Caki2 (cell line): ENCODE measurements at places on chromosomes 7 and 10. TPM values are rescaled to one million over a fixed set of nuclear protein-coding genes. Genes with fewer than 3 reads are reported as not detected.

COMTD1 gene
- 72.8 and 74.2 TPM in 2 replicates for total RNA-seq

XRCC2 gene
- total RNA-seq: 0.98 and 2.6 TPM in 2 replicates

IGFBP3 gene
- total RNA-seq: 354 and 370 TPM in 2 replicates

PSD gene
- 0.78 and 0.87 TPM in 2 replicates for total RNA-seq

GRM3 gene
- total RNA-seq: not detected in 2 replicates

SEMA3E gene
- 0.34 and 2.1 TPM in 2 replicates for total RNA-seq

GNGT1 gene
- not detected in 2 replicates for total RNA-seq

SPDYE6 gene
- total RNA-seq: not detected in 2 replicates

ASZ1 gene
- not detected in 2 replicates for total RNA-seq

PPP1R9A gene
- 8.2 and 10.8 TPM in 2 replicates for total RNA-seq

ZPBP gene
- not detected in 2 replicates for total RNA-seq

STRA8 gene
- not detected in 2 replicates for total RNA-seq

DNA sequence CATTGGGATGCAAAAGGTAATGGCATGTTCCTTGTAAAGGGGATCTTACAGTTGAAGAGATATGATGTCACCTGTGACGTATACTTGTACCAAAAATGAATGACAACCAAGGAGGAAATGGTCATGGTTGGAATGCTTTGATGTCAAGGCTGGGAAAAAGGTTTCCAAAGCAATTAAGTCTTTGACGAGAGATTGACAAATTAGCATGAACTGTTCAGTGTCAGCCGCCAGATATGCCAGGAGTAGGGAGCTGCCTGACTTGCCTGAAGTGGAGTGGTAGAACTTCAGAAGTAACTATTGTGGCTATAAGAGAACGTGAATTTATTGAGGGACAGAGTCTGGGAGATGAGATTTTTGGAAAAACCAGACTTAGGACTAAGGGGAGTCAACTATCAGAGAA is 88.1 kb downstream of the SEPTIN7 start:
- no peak for DNase-seq

DNA sequence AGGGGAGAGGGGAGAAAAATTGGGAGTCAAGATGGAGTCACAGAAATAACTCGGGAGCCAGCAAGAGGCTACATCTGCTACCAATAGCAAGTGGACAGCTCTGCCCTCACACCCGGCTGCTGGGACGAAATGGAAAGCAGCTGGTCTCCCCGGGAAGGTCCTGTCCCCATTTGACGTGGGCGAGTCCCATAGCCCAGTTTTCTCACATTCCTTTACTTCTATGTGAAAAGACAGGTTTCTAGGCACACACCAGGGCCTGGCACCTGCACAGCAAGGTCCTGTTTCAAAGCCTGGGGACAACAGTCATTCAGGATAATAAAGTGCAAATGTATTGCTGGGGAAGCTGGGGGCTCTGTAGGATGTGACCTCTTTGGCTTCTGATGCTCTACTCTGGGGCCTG is 162.6 kb downstream of the OAT start:
- DNase-seq: no peak

DNA sequence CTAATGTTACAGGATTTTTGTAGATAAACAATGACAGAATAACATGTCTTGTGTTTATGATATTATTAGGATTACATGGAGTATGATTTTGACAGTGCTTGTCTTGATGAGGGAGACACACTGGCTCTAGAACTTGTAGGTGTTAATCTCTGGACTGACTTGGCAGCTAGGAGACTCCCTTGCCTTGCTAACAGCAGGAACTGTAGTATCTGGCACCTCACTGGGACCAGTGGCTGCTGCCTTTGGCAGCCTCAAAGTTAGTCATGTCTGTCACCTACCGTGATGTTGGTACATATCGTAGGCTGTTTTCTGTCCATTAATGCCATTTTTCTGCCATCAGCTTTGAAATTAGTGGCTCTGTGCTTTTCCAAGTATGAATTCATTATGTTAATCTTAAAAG is 261.5 kb downstream of the CDK14 start:
- DNase-seq: no peak

DNA sequence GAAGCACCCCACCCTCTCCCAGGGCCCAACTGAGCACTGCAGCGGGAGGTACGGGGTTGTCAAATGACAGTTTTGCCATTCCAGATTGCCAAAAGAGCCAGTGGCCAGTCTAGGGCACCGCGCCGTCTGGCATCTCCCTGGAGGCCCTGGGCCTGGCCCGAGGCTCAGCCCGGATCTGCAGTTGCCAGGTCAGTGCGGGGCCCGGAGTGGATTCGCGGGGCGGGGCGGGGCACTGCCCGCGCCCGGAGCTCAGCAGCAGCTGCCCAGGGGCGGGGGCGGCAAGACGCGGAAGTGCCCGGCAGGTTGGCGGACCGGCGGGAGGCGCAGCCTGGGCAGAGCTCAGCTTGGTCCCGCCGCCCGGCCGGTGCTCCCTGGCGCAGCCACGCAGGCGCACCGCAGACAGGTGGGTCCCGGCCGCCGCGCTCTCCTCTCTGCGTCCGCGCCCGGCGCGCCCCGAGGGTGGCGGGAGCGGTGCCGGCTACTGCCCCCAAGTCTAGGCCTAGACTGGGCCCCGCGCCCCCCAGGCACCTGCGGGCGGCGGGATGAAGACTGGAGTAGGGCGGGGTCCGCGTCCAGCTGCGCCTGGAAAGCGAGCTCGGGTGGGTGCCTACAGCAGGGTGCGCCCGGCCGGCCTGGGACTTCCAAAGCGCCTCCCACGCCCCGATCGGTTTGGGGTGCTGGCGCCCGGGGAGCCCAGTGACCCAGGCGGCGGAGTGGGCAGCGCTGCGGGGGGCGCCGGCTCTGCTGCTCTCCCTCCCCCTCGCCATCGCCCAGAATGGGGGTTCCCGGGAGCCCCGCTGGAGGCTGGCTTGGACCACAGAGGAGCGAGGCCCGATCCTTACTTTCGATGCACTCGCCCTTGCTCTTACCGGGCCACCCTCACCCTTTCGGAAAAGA is at the start of gene IRF5:
TSS of gene IRF5 (plus strand) at position 281 of the 897 bp plus-strand sequence. CDS start 4,155 bp downstream, outside the sequence.
- DNase-seq: peak; percentile 64

GRCh38 chr7:44681645-44682044 is 67.0 kb upstream of the ZMIZ2 start:
- no peak for DNase-seq

GRCh38 chr7:147653456-147653855 is 937.1 kb upstream of the C7orf33 start:
- no peak for DNase-seq

GRCh38 chr7:105924945-105925344 is 38.1 kb upstream of the CDHR3 start:
- DNase-seq: no peak

DNA sequence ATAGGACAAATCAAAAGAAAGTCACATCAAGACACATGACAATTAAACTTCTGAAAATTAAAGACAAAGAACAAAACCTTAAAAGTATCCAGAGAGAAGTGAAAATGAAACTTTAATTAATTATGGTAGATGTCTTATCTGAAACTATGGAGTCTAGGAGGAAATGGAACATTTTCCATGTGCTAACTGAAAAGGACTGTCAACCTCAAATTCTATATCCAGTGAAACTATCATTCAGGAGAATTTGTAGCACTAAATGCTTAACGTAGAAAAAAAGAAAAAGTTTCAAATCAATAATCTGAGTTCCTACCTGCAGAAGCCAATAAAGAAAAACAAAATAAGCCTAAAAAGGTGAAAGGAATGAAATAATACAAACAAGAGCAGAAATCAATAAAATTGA is 33.1 kb upstream of the C10orf71 start:
- DNase-seq: no peak

DNA sequence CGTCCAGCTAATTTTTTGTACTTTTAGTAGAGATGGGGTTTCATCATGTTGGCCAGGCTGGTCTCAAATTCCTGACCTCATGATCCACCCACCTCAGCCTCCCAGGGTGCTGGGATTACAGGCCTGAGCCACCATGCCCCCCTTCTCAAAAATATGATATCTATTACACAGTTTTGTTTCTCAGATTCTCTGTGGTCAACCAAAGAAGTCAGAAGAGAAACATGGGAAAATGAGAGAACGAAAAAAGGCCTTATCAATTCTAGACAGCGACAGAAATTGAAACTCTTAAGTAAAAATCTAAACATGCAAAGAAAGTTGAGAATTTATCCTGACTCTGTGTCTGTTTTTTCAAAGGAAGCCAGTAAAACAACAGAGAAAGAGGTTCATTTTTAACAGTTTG is 283.8 kb upstream of the PLXDC2 start:
- DNase-seq: no peak

DNA sequence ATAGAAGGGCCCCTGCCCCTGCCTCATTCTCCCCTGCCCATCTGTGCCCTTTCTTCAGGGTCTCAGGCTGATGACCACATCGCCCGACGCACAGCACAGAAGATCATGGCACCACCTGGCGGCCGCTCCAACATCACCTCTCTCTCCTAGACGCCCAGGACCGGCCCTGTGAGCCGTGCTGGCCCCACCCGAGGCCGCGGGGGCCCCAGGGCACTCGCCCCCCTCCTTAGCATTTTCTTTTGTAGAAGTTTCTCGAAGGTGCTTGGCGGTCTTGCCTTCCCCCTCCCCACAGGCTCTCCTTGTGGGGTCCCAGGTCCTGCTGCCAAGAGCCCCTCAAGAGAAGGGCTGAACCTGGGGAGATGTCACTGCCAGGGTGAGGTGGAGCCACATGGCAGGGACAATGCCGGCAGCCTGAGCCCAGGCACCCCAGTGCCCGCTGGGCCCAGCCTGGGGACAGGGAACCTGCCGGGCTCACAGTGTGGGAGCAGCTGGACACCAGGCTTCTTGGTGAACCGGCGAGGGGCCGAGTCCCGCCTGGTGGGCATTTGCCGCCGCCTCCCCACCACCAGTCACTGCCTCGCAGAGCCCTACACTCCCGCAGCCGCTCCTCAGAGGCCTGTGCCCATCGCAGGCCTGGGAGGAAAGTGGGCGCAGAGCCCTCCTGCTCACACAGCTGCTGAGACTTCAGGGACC is 18.2 kb downstream of the DPYSL4 start:
- DNase-seq: no peak

DNA sequence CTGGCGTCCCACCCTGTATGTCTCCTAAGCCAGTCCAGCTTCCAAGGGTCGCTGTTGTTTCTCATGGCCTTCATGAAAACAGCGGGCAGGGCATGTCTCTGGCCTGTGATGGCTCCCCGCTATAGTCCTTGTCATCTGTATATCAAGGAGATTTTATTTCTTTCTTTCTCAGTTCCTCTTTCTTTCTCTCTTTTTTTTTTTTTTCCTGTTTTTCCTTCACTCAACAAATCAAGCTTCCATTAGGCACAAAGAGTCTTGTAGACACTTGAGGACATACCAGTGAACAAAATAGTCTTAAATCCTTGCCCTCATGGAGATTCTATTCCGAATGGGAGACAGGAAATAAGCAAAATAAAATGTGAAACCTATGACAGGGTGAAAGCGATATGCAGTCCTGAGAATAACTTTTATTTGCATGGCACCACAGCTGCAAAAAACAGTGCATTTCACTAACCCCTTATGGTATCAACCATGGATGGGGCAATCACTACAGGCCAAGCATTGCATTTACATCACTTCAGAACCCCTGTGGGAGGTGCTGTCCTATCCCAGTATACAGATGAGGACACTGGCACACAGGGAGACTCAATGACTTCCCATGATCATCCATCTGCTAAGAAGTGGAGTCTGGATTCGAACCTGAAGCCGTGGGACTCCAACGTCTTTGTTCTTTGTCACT is 50.7 kb downstream of the SYPL1 start:
- DNase-seq: no peak

- DNase-seq: no peak
These were observed at the start of gene GTF2I for GRCh38 chr7:74657692-74658177. Gene GTF2I, plus strand, starts transcription at chr7:74657718. Its CDS starts 31,411 bp downstream, at chr7:74689129.

GRCh38 chr7:15567036-15567435 is 5.2 kb upstream of the AGMO start:
- no peak for DNase-seq

DNA sequence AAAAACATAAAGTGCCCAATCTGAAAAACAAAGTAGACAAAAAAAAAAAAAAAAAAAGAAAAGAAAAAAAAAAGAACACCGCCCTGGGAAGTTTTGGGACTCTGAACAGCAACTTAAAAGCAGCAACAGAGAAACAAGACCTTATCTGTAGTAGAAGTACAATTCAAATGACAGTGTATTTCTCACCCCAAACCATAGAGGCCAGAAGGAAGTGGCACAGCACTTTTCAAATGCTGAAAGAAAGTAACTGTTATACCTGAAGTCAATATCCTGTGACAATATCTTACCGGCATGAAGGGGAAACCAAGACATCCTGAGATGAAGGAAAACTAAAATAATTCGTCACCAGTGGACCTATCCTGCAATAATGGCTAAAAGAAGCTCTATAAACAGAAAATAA is 112.1 kb downstream of the DNAJC1 start:
- no peak for DNase-seq

GRCh38 chr10:34528320-34528719 is 286.8 kb downstream of the PARD3 start:
- peak; percentile 89 for DNase-seq

- DNase-seq: peak; percentile 75
These were observed 125.6 kb downstream of the FANK1 start for GRCh38 chr10:126021833-126022500.

GRCh38 chr10:29701306-29701705 is 66.5 kb upstream of the SVIL start:
- no peak for DNase-seq

DNA sequence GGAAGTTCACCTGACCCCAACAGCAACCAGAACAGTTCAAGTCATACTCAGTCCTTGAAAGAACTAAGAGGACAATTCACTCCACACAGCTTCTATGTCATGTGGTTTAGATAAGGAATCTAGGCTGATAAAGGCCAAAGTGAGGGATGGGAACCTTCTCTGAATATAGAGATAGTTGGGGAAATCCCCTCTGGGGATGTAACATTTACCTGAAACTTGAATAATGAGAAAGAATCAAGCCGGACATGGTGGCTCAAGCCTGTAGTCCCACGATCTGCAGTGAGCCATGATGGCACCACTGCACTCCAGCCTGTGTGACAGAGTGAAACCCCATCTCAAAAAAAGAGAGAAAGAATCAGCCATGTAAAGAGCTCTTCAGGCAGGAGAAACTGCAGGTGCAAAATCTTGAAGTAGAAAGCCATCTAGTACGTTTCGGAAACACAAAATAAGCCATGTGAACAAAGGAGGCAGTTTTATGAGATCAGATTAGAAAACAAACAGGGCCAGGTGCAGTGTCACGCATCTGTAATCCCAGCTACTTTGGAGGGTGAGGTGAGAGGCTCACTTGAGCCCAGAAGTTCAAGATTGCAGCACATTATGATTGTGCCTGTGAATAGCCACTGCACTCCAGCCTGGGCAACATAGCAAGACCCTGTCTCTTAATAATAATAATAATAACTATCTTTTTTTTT is 4.5 kb upstream of the DNMBP start:
- DNase-seq: no peak
